ENCODE measurements at places on chromosomes 6 and 20. TPM values are rescaled to one million over a fixed set of nuclear protein-coding genes. Genes with fewer than 3 reads are reported as not detected.

GRCh38 chr6:152423216-152424103, 213.7 kb downstream of the SYNE1 start:
- DNase-seq = no peak
- H3K36me3 ChIP-seq = no peaks in the 10 kb centered on the region
- peaks cover 22% of the 10 kb centered on the region for H3K27me3 ChIP-seq
- H3K4me1 ChIP-seq = peaks cover 4% of the 10 kb centered on the region
- no peak overlapping the region for H3K4me3 ChIP-seq
- no peak overlapping the region for H3K27ac ChIP-seq

- H3K36me3 ChIP-seq = no peaks in the 10 kb centered on the region
- no peaks in the 10 kb centered on the region for H3K27me3 ChIP-seq
- H3K4me1 ChIP-seq = peaks cover 4% of the 10 kb centered on the region
- no peak for DNase-seq
- no peak overlapping the region for H3K27ac ChIP-seq
- no peak overlapping the region for H3K4me3 ChIP-seq
These were observed 143.4 kb upstream of the MYLIP start for GRCh38 chr6:15985379-15985959.

DNA sequence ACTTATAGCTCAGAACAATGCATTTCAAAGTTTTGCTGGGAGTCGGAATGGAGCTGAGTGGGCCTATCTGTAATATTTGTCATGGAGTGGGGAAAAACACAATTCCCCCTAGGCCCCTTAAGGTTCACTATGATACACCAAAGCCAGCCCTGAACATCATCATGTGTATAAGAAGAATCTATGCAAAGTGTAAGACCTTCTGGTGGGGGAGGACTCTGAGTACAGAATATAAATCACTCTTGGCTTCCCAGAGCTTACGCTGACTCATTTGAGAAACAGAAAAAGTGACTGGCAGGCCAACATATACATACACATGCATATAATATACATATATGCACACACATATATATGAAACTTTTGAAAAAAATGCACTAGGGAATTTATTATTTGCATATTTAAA, 54.1 kb upstream of the UBR2 start:
- no peaks in the 10 kb centered on the region for H3K36me3 ChIP-seq
- H3K4me1 ChIP-seq = peaks cover 23% of the 10 kb centered on the region
- no peak overlapping the region for H3K27ac ChIP-seq
- no peak overlapping the region for H3K4me3 ChIP-seq

The GHRH gene
- total RNA-seq = not detected

The TBCC gene
- 17.5 TPM for total RNA-seq

The PRRT1 gene
- total RNA-seq = 1.3 TPM

All from chondrocyte (in vitro differentiated cells).